Stimulated activated CD8-positive, alpha-beta memory T cell treated with anti-CD3 and anti-CD28 coated beads, Interleukin-15, amount 100 ng/mL, for 1 hour (primary cell): ENCODE measurements at places on chromosomes 5 and 9.
A peak's percentile ranks its signal among the peaks of the same experiment; 100 is the strongest.

GRCh38 chr5:132422720-132423437 is 53.4 kb downstream of the SLC22A5 start:
- no peak for DNase-seq

- no peak for DNase-seq
These were observed 201.7 kb downstream of the PAPPA start for GRCh38 chr9:116355153-116355921.

DNA sequence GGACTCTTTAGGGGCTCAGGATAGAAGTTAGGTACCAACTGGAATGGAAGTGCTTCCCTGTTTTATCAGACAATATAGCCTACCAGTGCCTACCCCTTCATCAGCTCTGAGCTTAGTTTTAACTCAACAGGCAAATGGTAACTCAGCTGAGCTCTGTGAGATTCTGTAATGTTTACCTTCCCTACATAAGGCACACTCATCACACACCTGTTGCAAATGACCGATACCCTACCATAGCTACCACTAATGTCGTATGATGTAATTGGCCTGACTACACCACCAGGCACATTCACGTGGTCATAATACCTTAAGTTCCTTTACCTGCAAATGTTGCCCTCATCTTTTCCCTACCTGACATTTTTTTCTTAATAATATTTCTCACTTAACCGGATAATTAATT is 254.8 kb downstream of the ADGRV1 start:
- DNase-seq: no peak

DNA sequence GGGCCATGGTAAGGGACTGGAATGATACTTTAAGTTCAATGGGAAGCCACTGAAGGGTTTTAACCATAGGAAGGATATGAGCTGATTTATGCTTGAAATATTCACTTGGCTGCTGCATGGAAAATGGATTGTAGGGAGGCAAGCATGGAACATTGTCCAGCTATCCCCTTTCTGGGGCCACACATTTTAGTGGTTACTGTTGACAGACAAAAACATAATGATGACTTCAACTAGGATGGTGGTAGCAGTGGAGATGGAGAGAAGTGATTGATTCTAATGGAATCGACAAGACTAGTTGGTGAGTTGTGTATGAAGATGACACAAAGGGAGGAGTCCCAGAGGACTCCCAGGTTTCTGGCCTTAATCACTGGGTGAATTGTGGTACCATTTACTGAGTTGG is 6.2 kb upstream of the FCHSD1 start:
- no peak for DNase-seq

DNA sequence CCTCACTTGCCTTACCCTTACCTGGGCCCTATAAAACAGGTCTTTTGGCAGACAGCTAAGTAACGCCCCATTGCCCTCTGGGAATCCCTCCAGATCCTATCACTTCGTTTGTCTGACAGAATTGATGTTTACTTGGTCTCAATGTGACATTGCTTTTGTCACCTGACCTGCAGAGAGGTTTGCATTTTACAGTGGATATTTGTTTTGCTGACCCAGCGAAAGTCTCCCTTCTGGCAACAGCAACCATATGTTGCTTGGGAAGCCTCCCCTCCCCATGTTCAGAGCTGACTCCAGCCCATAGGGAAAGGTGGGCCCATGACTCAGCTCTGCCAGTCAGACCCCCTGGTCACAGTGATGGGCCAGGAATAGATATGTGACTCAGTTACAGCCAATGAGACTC is 54.0 kb upstream of the LARP1 start:
- DNase-seq: no peak

GRCh38 chr9:121154782-121155181 is 46.9 kb downstream of the RAB14 start:
- DNase-seq: no peak

- DNase-seq: no peak
These were observed 169.8 kb upstream of the STK32A start for GRCh38 chr5:147065071-147065470.

DNA sequence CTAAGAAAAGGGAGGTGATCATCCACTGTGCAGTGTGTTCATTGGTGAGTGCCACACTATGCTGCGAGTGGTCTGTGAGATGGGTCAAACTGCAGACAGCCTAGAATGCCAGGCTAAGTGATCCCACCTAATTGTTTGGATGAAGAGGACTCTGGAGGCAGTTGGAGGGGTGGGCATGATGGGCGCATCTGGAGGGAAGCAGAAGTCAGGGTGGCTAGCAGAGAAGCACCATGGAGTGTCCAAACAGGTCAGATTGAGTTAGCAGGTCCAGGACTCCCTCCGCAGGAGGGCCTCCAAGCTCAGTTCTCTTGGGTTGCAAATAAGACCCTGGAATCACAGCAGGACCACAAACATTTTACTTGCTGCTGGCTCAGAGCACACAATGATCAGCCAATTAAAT is 19.9 kb upstream of the ANGPTL2 start:
- DNase-seq: no peak

- no peak for DNase-seq
These were observed 77.6 kb downstream of the KIF4B start for GRCh38 chr5:155091063-155091648.

GRCh38 chr5:124739634-124740025 is 6.8 kb downstream of the ZNF608 start:
- no peak for DNase-seq

GRCh38 chr5:91146905-91147600 is 236.1 kb downstream of the ARRDC3 start:
- no peak for DNase-seq

DNA sequence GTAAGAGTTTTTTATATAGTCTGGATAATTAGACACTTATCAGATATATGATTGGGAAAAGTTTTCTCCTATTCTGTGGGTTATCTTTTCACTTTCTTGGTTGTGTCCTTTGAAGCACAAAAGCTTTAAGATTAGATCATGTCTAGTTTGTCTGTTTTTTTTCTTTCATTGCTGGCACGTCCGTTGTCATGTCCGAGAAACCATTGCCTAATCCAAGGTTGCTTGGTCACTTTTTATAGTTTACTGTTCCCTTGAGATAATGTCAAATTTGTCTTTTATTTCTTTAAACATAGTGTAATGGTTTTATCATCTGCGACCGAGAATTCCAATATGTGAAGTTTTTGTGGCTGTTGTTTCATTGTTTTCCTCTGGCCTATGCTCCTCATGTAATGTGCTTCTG is 28.8 kb downstream of the GARNL3 start:
- no peak for DNase-seq

DNA sequence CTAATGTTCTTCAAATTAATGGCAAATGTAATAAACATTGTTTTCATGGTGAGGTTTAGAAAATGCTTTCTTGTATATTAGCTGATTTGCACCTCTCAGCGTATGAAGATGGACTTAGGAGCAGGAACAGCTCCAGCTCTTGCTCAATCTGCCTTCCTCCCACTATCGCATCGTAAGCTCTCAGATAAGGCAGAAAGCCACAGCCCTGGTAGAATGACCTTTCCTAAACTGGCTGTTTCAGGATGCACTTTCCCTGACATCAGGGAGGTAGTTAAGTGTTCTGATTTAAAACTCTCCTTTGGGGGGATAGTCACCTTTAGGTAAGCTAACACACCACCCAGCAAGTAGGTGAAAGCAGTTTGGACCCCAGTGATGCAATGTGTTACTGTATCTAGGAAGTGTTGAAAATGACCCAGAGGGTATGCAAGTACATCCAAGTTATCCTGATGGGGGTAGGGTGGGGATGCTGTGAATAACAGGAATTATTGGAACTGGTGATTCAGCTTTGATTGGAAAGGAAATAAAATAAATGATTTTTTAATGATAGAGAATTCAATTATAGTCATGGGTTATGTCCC is 72.3 kb downstream of the LMNB1 start:
- DNase-seq: no peak

- no peak for DNase-seq
These were observed 1.5 kb downstream of the CLTA start for GRCh38 chr9:36192196-36192595.

GRCh38 chr5:94910721-94911120 is 292.3 kb downstream of the SLF1 start:
- DNase-seq: no peak

DNA sequence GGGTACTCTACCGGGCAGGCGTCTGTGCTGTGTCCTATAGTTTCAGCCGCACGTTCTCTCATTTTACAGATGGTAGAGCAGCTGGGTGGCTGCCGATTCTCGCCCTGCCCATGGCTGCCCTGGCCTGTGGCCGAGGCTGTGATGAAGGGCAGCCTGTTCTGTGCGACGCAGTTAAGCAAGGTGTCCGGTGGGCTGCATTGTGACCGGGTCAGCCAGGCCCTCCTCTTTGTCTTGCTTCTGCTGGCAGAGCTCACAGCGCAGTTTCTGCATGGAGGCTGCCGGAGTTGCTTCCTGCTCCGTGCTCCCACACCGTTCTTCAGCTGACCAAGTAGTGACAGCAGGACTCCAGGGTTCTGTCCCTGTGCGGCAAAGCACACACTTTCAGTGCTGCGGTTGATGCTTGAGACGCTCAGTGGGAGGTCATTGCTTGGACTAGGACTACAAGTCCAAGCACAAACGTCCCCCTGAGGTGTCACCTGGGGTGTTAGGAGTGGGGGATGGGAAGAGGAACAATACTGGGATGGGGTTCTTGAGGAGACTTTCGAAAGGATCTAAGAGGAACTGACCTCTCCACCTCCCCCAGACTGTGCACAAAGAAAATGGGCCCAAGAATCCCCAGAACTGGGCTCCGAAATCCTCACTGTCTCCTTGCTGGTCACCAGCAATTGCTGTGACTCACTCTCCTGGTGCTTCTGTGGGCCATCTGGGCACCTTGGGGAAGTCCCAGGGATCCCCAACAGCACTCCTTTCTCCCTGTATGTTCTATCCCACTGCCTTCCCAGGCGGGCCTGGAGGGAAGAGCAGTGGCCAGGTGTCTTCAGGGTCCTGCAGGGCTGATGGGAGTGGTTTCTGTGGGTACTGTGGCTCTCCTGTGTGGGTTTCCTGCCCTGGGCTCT is 58.2 kb downstream of the GADD45G start:
- no peak for DNase-seq

DNA sequence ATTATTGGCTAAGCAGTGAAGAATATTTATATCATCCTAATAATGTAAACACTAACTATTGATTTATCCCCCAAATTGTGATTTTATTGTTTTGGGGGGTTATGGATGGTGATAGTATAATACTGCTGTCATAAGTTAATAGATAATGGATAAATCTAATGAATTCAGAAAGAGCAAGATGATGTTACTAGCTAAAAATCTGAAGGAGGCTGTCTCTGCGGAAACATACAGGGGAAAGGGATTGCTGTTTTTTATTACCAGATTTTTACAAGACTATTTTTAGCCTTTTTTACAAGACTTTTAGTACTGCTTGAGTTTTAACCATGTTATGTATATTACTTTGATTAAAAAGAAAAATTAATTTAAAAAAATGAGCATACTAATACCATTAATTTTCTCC is 5.3 kb upstream of the ABL1 start:
- no peak for DNase-seq

DNA sequence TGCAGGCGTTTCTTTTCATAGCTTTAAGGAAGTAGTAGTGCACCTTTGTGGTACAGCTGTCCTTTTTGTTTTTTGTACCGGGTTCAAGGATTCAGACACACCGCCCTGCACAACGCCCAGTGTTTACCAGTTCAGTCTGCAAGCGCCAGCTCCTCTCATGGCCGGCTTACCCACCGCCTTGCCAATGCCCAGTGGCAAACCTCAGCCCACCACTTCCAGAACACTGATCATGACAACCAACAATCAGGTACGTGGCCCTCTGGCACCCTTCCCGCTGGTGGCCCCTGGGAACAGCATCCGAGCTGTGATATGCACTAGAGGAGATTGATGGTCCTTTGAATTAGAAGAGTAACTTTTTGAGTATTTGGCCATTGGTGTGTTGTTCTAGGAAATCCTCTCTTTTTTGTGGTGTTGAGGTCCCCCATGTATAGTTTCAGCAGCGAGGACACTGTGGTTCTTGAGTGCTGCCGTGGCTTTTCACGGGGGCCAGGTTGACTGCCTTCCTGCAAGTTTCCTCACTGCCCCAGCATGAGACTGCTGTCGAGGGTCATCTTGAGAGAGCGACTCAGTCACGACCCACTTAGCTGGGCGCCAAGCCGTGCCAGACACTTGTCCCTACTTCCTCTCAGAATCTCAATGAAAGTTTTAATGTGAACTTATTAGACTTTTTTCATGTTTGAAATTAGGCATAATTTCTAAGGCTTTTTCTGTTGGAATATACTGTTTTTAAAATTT is 37.9 kb downstream of the TENT4A start:
- no peak for DNase-seq

- no peak for DNase-seq
These were observed 27.2 kb downstream of the MORN5 start for GRCh38 chr9:122186777-122187470.

- DNase-seq: no peak
These were observed 709 bp upstream of the SYNPO start for GRCh38 chr5:150639751-150640150.

- DNase-seq: no peak
These were observed 196.2 kb downstream of the SLCO4C1 start for GRCh38 chr5:102099766-102100331.

DNA sequence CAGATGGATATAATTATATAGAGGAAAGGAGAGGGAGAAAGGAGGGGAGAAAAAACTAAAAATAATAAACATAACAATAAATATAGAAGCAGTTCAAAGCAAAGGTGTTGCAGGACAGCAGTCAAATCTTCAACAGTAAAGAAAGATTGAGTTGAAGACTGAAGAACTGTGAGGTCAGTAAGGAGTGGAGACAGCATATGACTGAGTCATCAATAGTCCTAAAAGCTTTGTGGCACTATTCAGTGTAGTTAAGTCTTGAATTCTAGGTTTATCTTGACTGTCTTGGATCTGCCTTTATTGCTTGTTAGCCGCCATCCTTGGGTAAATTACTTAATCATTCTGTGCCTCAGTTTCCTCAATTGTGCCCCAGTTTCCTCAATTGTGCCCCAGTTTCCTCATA is 137.0 kb downstream of the MRPS30 start:
- DNase-seq: no peak

- DNase-seq: peak; percentile 76
These were observed 45.4 kb downstream of the ANXA2R start for GRCh38 chr5:42994555-42995359.

DNA sequence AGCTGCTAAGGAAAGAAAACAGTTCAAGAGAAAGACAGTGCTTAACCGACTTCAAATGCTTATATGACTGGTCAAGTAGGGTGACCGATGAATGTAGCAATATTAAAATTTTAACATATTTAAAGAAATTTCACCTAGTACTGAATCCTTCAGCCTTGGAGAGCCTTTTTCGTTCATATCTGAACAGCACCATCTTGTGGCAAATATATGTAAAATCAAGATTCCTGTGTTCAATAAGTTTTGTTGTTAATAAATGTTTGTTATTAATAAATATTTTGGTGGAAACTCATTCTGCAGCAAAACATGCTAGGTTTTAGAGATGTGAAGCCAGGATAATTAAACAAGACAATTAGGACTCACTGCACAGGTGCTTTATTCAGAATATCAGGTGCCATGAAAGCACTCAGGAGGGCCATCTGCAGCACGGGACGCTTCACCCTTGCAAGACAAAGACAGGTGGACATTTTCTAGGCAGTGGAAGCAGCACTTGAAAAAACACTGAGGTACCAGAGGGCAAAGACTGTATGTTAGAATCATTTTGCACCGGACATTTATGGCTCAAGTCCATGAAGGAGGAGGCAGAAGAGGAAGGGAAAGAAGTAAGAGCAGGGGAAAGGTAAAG is 15.6 kb downstream of the TICAM2 start:
- no peak for DNase-seq

- DNase-seq: no peak
These were observed 39.6 kb downstream of the RXRA start for GRCh38 chr9:134365791-134366222.

GRCh38 chr5:32842813-32843530 is 131.9 kb downstream of the NPR3 start:
- DNase-seq: no peak

GRCh38 chr9:107945493-107945892 is 455.9 kb upstream of the KLF4 start:
- DNase-seq: no peak

- DNase-seq: no peak
These were observed 75.0 kb upstream of the NEK6 start for GRCh38 chr9:124182741-124183140.
